ENCODE measurements at places on chromosomes 2 and 18.

- DNase-seq: no peak
Observed at GRCh38 chr2:13524492-13524891, 807.8 kb downstream of the TRIB2 start.

DNA sequence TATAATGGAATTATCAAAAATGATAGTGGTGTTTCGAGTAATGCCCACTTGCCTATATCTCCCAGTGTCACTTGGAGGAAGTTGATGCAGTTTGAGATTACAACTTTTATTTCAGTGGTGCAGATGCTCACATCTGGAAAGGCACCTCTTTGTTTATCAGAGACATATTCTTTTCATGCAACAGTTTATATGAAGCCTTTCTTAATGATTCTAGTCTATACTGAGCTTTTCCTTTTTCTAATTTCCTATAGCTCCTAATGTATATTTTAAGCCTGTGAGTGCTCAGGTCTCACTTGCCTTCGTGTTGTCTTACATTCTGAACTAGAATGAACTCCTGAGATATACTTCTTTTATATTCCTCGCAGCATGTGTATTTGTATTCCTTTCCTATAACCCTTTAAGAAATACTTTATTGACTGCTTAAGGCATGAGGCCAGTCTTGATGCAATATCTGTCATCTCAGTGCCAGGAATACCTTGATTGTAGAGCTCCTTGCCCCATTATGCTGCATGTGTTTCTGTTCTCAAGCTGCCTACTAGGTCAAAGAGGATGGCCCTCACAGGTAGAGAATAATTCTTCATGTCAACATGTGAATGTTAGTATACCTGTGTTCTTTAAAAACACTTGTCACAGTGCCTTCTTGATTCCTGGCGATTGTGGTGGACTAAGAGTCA, 52.6 kb downstream of the VRK2 start:
- no peak for DNase-seq

- DNase-seq: no peak
Observed at GRCh38 chr2:154941379-154941778, 242.9 kb downstream of the KCNJ3 start.

- DNase-seq: no peak
Observed at GRCh38 chr2:138779406-138779780, 797 bp downstream of the NXPH2 start.

DNA sequence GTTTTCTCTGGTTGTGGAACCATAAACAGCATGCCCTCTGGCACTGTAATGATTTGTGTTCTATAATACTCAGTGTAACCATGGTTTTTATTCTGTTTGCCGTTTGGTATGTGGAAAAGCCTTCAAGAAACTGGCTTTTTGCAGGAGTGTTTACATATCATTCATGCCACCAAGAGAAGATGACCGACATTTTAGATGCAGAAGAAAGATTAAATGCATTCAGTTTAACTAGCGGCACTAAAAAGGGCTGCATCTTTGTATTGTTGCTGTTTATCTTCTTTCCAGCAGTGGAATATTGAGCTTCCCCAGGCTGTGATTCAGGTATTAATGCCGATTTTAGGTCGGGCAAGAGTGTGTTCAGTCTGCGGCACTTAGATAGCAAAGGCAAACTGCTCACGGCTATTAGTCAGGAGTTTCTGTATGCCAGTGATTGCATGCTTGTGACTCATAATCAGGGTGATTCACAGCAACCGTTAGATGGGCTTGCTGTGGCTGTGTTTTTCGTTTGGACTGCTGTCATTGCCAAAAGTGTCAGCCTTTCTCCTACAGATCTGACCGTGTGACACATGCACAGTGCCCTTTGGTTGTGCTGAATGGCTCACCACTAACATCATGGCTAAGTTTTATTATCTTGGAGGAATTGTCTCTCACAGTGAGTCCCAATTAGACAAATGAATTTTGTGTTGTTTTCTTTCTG, 479.7 kb downstream of the PARD3B start:
- DNase-seq: peak; percentile 3

DNA sequence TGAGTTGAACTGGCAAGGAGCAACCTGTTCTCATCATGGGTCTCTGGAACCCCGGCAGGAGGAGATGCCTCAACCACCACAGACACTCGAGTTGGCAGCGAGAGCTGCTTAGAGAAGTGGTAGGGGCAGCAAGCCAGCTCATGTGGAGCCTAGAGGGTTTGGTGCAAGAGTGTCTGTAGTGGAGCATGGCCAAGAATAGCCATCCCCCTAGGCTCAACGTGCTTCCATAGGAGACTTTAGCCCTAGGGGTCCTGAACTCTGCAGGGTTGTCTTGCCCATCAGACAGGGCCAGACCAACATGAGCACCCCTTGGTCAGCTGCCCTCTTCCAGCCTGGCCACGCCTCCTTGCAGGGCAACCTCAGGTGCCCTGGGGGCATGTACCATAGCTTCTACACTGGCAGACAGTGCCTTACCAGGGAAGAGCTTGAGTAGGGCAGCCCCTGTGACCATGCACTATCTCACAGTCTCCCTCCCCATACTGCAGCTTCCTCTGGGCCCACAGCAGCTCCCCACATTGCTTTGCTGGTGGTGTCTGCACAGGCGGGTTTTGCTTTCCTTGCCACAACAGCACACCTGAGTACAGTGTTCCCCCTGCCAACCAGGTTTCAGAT, 187.1 kb downstream of the EXOC6B start:
- no peak for DNase-seq

- DNase-seq: peak; percentile 71
Observed at GRCh38 chr18:79964330-79965118, at the start of gene HSBP1L1. HSBP1L1 (plus strand) TSS chr18:79964643; CDS start chr18:79964736, 93 bp downstream.

- no peak for DNase-seq
Observed at GRCh38 chr2:127508631-127509034, 17.7 kb downstream of the IWS1 start.

DNA sequence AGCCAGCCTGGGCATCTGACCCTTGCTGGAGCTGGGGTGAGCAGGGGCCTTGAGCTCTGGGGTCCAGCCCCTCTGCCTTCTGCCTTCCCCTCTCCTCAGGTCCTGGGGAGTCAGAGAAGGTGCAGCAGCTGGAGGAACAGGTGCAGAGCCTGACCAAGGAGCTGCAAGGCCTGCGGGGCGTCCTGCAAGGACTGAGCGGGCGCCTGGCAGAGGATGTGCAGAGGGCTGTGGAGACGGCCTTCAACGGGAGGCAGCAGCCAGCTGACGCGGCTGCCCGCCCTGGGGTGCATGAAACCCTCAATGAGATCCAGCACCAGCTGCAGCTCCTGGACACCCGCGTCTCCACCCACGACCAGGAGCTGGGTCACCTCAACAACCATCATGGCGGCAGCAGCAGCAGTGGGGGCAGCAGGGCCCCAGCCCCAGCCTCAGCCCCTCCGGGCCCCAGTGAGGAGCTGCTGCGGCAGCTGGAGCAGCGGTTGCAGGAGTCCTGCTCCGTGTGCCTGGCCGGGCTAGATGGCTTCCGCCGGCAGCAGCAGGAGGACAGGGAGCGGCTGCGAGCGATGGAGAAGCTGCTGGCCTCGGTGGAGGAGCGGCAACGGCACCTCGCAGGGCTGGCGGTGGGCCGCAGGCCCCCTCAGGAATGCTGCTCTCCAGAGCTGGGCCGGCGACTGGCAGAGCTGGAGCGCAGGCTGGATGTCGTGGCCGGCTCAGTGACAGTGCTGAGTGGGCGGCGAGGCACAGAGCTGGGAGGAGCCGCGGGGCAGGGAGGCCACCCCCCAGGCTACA, 3.8 kb downstream of the EMILIN1 start:
- no peak for DNase-seq

- DNase-seq: no peak
Observed at GRCh38 chr2:1847846-1848598, 103.7 kb upstream of the PXDN start.

- no peak for DNase-seq
Observed at GRCh38 chr2:168593713-168594112, 137.6 kb downstream of the CERS6 start.

GRCh38 chr2:99382143-99382542, 45.0 kb downstream of the EIF5B start:
- no peak for DNase-seq

GRCh38 chr2:149863227-149863626, 275.7 kb upstream of the MMADHC start:
- DNase-seq: no peak

- no peak for DNase-seq
Observed at GRCh38 chr18:67342159-67342558, 174.4 kb downstream of the DSEL start.

- DNase-seq: no peak
Observed at GRCh38 chr2:230922951-230923717, 1.9 kb downstream of the GPR55 start.

GRCh38 chr2:60641811-60642788, 88.6 kb upstream of the BCL11A start:
- peak; percentile 37 for DNase-seq

- no peak for DNase-seq
Observed at GRCh38 chr2:8003462-8004075, 678.3 kb upstream of the ID2 start.

- DNase-seq: no peak
Observed at GRCh38 chr2:78890935-78891334, 134.6 kb upstream of the REG3G start.

DNA sequence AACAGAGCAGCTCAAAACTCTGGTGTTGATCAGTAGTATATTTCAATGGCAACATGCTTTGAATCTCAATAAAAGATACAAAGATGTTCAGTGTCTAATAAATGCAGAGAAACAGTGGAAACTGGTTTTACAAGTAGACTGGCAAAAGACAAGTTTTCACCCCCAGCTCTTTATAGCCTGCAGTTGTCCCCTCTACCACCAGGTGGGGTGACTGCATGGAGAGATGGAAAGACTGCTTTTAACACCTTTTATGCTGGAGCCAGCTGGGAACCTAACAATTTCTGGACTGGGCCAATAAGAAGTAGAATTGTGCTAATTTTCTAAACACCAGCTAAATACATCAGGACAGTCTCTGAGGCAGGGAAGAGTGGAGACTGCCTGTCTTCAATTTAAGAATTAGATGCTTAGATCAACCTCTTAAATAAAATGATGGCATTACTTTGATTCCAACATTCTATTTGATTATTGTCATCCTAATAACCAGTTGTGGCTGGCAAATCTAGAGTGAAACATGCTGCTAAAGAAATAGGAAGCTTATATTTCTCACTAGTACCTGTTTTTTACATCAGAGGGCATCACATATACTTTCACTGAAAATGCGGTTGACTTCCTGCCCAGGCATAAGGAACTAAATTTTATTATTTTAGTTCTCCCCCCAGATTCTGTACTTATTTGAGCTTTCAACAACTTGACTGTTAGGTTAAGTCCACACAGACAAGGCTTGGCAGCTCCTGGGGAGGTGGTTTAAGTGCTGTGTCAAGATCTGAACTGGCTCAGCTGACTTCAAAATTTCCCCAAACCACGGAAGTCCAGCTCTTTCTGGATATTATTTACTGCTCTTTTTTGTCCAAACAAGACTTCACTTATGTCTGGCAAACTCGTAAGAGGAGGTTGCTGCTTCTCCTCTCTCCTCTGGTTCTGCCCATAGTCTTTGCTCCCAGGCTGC, 140.5 kb downstream of the TPGS2 start:
- peak; percentile 32 for DNase-seq

DNA sequence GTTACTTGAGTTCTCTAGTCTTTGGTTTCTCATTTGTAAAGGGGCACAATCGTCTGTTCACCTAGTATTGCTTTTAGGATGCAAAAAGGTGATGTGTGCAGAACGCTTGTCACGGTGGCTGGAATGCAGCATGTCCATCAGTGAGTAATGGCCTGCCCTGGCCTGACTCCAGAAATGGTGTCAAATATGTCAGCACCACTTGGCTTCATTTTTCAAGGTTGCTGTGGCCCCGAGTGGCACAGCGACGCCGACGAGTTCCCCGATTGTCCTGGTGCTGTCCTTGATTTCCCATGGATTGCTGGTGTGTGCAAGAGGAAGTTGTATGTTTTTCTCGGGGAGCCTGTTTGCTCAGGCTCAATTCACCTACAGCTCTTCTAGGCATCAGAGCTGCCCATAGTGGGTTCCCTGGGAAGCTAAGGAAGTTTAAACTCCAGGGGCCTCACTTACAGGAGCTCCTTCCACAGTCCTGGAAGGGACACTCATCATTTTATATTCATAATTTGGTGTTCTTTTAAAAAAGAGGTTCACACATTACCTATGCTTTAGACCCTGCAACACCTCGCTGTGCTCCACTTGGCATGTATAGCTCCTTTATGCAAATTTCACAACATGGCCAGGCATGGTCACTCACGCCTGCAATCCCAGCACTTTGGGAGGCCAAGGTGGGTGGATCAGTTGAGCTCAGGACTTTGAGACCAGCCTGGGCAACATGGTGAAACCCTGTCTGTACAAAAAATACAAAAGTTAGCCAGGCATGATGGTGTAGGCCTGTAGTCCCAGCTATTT, 25.6 kb upstream of the ZNF407 start:
- no peak for DNase-seq

- DNase-seq: peak; percentile 40
Observed at GRCh38 chr2:217610401-217610814, 392.4 kb downstream of the TNS1 start.

- DNase-seq: no peak
Observed at GRCh38 chr2:27803046-27803445, 31.5 kb downstream of the MRPL33 start.

GRCh38 chr2:219388121-219388906, 602 bp upstream of the DNPEP start:
- peak; percentile 99 for DNase-seq

- DNase-seq: no peak
Observed at GRCh38 chr2:45046786-45047185, 37.5 kb upstream of the SIX2 start.

DNA sequence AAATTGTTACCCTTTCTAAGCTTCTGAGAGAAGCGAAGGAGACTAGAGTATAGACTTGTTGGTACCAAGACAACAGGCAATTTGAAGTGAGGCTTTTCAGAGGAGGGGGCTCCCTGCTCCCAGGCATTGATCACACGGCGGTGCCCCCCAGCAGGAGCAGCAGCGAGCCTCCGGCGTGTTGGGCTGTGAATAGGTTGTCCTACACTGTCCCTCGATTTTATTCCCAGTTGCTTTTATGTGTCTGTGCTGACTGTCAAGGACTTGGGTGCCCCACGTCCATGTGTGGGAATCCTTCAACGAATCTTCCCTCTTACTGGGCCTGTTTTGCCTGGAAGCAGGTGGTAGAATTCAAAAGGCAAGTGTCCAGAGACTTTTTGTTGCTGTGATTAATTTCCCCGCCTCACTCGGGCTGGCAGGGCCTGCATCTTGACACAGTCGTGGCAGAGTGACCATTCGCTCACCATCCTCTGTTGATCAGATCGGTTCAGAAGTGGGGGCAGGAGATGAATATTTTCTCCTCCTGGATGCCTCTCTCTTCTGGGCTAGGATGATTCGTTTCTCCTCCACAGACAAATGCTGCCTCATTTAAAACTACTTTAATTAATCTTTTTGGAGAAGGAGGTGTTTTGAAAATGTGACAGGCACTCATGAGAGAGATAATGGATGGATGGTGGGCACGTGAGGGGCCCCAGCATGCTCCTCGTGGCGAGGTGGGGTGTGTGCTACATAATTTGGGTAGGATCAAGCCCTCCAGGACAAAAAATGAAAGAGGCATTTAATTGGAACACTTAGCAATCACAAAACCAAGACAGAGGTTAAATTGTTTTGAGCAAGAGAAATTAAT, 77.6 kb downstream of the SMIM21 start:
- DNase-seq: no peak

GRCh38 chr2:95025406-95026319, at the start of gene MAL:
MAL (plus strand) TSS chr2:95025708; CDS start chr2:95025793, 85 bp downstream.
- DNase-seq: peak; percentile 62

Data from CD4-positive, alpha-beta T cell treated with Interleukin-12 subunit alpha and Interleukin-12 subunit beta, for 1 hour (primary cell).